ENCODE measurements at places on chromosomes 2 and 18. TPM values are rescaled to one million over a fixed set of nuclear protein-coding genes. Genes with fewer than 3 reads are reported as not detected.

- no peaks in the 10 kb centered on the region for H3K27me3 ChIP-seq
- H3K4me1 ChIP-seq, result peaks cover 25% of the 10 kb centered on the region
Measured at GRCh38 chr2:38374984-38375383, 2.1 kb downstream of the ATL2 start.

The LRATD1 gene
- 2.1 TPM for total RNA-seq

GRCh38 chr2:218471036-218471435, 52.1 kb downstream of the VIL1 start:
- no peaks in the 10 kb centered on the region for H3K4me1 ChIP-seq
- H3K4me3 ChIP-seq, result no peak overlapping the region
- no peaks in the 10 kb centered on the region for H3K27me3 ChIP-seq
- peaks cover 38% of the 10 kb centered on the region for H3K36me3 ChIP-seq

GRCh38 chr18:68693091-68693815, 21.7 kb downstream of the TMX3 start:
- H3K27ac ChIP-seq, result no peak overlapping the region
- H3K36me3 ChIP-seq, result peaks cover 30% of the 10 kb centered on the region
- no peak for DNase-seq
- H3K27me3 ChIP-seq, result no peaks in the 10 kb centered on the region
- H3K4me3 ChIP-seq, result no peak overlapping the region
- no peaks in the 10 kb centered on the region for H3K4me1 ChIP-seq

GRCh38 chr2:60934165-60934722, 52.9 kb downstream of the REL start:
- no peaks in the 10 kb centered on the region for H3K27me3 ChIP-seq
- H3K4me1 ChIP-seq, result no peaks in the 10 kb centered on the region
- no peak overlapping the region for H3K27ac ChIP-seq
- H3K36me3 ChIP-seq, result peaks cover 11% of the 10 kb centered on the region
- DNase-seq, result no peak

The NYAP2 gene
- 0.05 TPM for total RNA-seq

DNA sequence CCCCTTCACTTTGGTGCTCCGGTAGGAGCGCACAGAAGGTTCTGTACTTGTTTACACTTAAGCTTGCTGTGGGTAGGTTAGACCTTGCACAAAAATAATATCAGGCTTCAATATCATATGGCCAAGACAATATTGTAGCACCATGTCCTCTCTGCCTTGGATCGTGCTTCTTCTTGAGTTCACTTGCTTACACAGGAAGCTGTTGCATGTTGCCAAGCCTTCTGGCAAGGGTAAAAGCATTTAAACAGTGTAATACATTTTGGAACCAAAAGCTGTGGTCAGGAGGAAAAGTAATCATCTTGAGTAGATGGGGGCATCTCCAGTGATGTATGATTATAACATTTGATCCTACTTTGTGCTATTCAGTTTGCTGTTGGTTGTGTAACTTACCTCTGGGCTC, 197.5 kb downstream of the LTBP1 start:
- no peaks in the 10 kb centered on the region for H3K4me1 ChIP-seq
- H3K36me3 ChIP-seq, result no peaks in the 10 kb centered on the region
- H3K27me3 ChIP-seq, result no peaks in the 10 kb centered on the region
- H3K4me3 ChIP-seq, result no peak overlapping the region

DNA sequence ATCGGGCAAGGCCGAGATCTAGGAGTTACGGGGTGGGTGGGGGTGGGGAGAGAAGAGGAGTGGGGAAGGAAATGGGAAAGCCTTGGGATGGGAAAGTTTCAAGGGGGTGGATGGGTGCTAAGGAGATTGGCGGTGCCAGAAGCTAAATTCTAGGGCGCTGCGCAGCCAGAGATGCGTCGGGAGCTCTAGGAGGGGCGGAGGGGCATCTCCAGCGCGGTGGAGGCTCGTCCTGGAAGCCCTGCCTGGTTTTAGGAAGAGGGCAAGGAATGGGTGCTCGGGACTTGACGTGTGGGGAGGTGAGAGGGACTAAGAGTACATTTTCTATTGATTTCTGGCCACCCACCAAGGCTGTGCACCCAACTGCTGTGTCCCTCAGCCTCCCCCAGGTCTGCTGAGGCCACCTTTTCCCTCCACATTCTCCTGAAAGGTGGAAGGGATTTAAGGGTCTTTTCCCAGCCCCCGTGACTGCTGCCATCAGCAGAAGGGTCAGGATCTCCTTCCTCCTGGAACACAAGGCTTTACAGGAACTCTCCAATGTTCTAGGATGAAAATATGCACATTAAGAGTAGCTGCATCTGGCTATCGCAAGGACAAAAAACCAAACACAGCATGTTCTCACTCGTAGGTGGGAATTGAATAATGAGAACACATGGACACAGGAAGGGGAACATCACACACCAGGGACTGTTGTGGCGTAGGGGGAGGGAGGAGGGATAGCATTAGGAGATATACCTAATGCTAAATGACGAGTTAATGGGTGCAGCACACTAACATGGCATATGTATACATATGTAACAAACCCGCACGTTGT, 1.4 kb downstream of the C2orf72 start:
- no peaks in the 10 kb centered on the region for H3K36me3 ChIP-seq
- DNase-seq, result no peak
- H3K4me3 ChIP-seq, result no peak overlapping the region

GRCh38 chr2:18167871-18168270, 289.4 kb downstream of the KCNS3 start:
- H3K4me1 ChIP-seq, result no peaks in the 10 kb centered on the region
- H3K36me3 ChIP-seq, result no peaks in the 10 kb centered on the region
- no peak overlapping the region for H3K4me3 ChIP-seq
- H3K27me3 ChIP-seq, result no peaks in the 10 kb centered on the region
- H3K27ac ChIP-seq, result no peak overlapping the region

The OTOF gene
- total RNA-seq, result 0.42 TPM

- H3K36me3 ChIP-seq, result no peaks in the 10 kb centered on the region
- no peak overlapping the region for H3K4me3 ChIP-seq
- DNase-seq, result no peak
- no peaks in the 10 kb centered on the region for H3K27me3 ChIP-seq
Measured at GRCh38 chr2:78498125-78498524, 527.4 kb upstream of the REG3G start.

- H3K4me3 ChIP-seq, result no peak overlapping the region
- DNase-seq, result no peak
- H3K27me3 ChIP-seq, result no peaks in the 10 kb centered on the region
Measured at GRCh38 chr2:106053581-106053980, 140.5 kb downstream of the UXS1 start.

GRCh38 chr2:129753261-129753660, 226.2 kb upstream of the RAB6C start:
- no peak for DNase-seq
- no peaks in the 10 kb centered on the region for H3K36me3 ChIP-seq
- no peak overlapping the region for H3K4me3 ChIP-seq
- H3K27ac ChIP-seq, result no peak overlapping the region

GRCh38 chr2:224027070-224027469, 12.0 kb downstream of the SERPINE2 start:
- peaks cover 26% of the 10 kb centered on the region for H3K4me1 ChIP-seq
- no peak for DNase-seq
- no peaks in the 10 kb centered on the region for H3K27me3 ChIP-seq
- peak overlapping the region; percentile 36 for H3K27ac ChIP-seq

GRCh38 chr2:185643434-185643833, 95.2 kb upstream of the FSIP2 start:
- H3K27me3 ChIP-seq, result no peaks in the 10 kb centered on the region
- no peak overlapping the region for H3K4me3 ChIP-seq
- H3K27ac ChIP-seq, result no peak overlapping the region
- DNase-seq, result no peak
- no peaks in the 10 kb centered on the region for H3K4me1 ChIP-seq

The KLHL29 gene
- 1.4 TPM for total RNA-seq

- H3K27me3 ChIP-seq, result no peaks in the 10 kb centered on the region
- no peak overlapping the region for H3K4me3 ChIP-seq
- H3K4me1 ChIP-seq, result no peaks in the 10 kb centered on the region
- DNase-seq, result no peak
- H3K36me3 ChIP-seq, result no peaks in the 10 kb centered on the region
Measured at GRCh38 chr2:215542690-215543089, 106.8 kb upstream of the FN1 start.

DNA sequence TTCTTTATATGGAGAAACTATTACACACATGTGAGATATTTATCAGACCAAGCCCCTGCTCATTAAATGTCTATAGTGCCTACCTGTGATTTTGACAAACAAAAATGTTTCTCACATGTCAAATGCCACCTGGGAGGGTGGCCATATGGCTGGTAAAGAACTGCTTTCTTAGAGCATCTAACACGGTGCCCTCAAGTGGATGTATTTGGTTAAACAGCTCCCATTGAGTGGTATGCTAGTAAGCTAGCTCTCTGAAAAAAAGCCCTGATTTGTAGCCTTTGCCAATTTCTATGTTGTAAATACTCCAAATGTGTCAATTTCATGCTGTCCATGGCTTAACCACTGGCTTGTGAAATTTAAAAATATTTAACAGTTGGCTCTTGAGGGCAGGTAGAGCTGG, 94.6 kb downstream of the PMAIP1 start:
- H3K27me3 ChIP-seq, result no peaks in the 10 kb centered on the region
- DNase-seq, result no peak
- no peaks in the 10 kb centered on the region for H3K36me3 ChIP-seq
- H3K27ac ChIP-seq, result no peak overlapping the region
- no peak overlapping the region for H3K4me3 ChIP-seq

- H3K4me1 ChIP-seq, result peaks cover 32% of the 10 kb centered on the region
- DNase-seq, result no peak
- no peaks in the 10 kb centered on the region for H3K36me3 ChIP-seq
- no peak overlapping the region for H3K27ac ChIP-seq
- H3K27me3 ChIP-seq, result peaks cover 82% of the 10 kb centered on the region
Measured at GRCh38 chr2:104852090-104852666, 1.7 kb upstream of the POU3F3 start.

GRCh38 chr2:111199840-111200239, 79.1 kb downstream of the BCL2L11 start:
- no peaks in the 10 kb centered on the region for H3K4me1 ChIP-seq
- H3K4me3 ChIP-seq, result no peak overlapping the region
- no peak overlapping the region for H3K27ac ChIP-seq

- no peak for DNase-seq
- H3K27me3 ChIP-seq, result no peaks in the 10 kb centered on the region
- H3K36me3 ChIP-seq, result no peaks in the 10 kb centered on the region
- no peaks in the 10 kb centered on the region for H3K4me1 ChIP-seq
- no peak overlapping the region for H3K4me3 ChIP-seq
- no peak overlapping the region for H3K27ac ChIP-seq
Measured at GRCh38 chr18:59733421-59733820, 36.2 kb upstream of the CCBE1 start.

The DAW1 gene
- 0.28 TPM for total RNA-seq

The OLA1 gene
- 82.1 TPM for total RNA-seq

- H3K27ac ChIP-seq, result peak within 1 kb of the TSS; percentile 86
- peaks cover 9% of the 10 kb centered on the region for H3K36me3 ChIP-seq
- no peak for DNase-seq
Measured at GRCh38 chr2:46915281-46915810, at the start of gene MCFD2. Gene MCFD2 (minus strand): TSS chr2:46915806. CDS start chr2:46909171, 6,635 bp downstream.

- peak; percentile 43 for DNase-seq
- H3K36me3 ChIP-seq, result no peaks in the 10 kb centered on the region
- H3K27me3 ChIP-seq, result no peaks in the 10 kb centered on the region
- no peak overlapping the region for H3K27ac ChIP-seq
Measured at GRCh38 chr2:230007931-230008707, 60.6 kb downstream of the SLC16A14 start.

The INPP5D gene
- 26.6 TPM for total RNA-seq

The AGXT gene
- total RNA-seq, result 0.14 TPM

- no peak overlapping the region for H3K4me3 ChIP-seq
- no peaks in the 10 kb centered on the region for H3K36me3 ChIP-seq
- H3K4me1 ChIP-seq, result peaks cover 21% of the 10 kb centered on the region
- no peaks in the 10 kb centered on the region for H3K27me3 ChIP-seq
- peak overlapping the region; percentile 87 for H3K27ac ChIP-seq
Measured at GRCh38 chr2:100071335-100072043, 70.9 kb downstream of the AFF3 start.

GRCh38 chr2:75018162-75018561, 59.7 kb downstream of the POLE4 start:
- no peaks in the 10 kb centered on the region for H3K36me3 ChIP-seq
- H3K4me1 ChIP-seq, result no peaks in the 10 kb centered on the region
- H3K4me3 ChIP-seq, result no peak overlapping the region
- DNase-seq, result no peak
- H3K27ac ChIP-seq, result no peak overlapping the region
- H3K27me3 ChIP-seq, result no peaks in the 10 kb centered on the region

DNA sequence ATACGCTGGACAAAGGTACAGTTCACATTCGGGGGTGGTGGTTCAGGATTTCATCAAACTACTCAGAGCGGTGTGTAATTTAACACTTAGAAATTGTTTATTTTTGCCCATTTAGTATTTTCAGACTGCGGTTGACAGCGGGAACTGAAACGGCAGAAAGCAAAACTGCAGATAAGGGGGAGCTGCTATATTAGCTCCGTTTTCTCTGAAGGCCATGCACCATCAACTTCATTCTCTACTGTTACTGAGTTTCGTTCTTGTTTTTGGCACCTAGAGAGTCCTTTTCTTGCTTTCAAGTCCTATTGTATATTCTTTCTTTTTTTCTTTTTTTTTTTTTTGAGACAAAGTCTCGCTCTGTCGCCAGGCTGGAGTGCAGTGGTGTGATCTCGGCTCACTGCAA, 121.5 kb upstream of the SP3 start:
- H3K4me3 ChIP-seq, result no peak overlapping the region
- DNase-seq, result no peak
- no peaks in the 10 kb centered on the region for H3K4me1 ChIP-seq
- H3K36me3 ChIP-seq, result peaks cover 3% of the 10 kb centered on the region
- H3K27me3 ChIP-seq, result no peaks in the 10 kb centered on the region

The INHA gene
- 0.05 TPM for total RNA-seq

The SERPINB3 gene
- 2.6 TPM for total RNA-seq

DNA sequence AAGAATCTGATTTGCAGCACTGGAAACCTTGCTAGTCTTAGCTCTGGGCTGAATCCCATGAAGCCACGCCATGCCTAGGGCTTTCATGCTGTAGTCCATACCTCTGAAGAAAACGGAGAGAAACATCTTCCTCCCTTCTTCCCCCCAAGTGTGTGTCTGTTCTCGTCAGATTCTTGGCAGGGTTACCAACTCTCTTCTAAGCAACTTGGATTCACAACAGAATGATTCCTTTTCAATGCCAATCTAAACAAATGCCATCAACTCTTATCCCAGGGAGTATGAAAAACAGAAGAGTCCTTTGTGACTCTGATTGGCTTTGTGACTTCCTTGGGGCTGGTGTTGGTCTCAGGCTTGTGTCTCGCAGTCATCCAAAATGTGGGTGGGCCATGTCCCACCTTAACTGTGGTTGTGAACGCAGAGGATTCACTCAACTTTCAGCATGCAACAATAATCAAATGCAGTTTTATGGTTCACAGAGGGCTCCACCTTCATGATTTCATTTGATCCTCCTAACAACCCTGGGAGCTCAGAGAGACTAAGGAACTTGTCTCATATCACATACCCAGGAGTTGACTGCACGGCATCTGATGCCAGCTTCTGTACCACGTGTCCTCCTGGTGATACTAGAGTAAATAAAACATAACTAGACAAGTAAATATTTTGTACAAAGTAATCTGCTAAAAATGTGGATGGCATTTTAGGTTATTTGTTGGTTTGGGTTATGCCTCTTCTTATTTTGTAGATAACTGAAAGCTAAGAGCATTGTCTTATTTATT, 186.0 kb upstream of the TNP1 start:
- peaks cover 15% of the 10 kb centered on the region for H3K4me1 ChIP-seq
- H3K36me3 ChIP-seq, result no peaks in the 10 kb centered on the region
- no peaks in the 10 kb centered on the region for H3K27me3 ChIP-seq
- no peak for DNase-seq
- no peak overlapping the region for H3K27ac ChIP-seq
- H3K4me3 ChIP-seq, result no peak overlapping the region
